ENCODE measurements at places on chromosomes 4 and X.

DNA sequence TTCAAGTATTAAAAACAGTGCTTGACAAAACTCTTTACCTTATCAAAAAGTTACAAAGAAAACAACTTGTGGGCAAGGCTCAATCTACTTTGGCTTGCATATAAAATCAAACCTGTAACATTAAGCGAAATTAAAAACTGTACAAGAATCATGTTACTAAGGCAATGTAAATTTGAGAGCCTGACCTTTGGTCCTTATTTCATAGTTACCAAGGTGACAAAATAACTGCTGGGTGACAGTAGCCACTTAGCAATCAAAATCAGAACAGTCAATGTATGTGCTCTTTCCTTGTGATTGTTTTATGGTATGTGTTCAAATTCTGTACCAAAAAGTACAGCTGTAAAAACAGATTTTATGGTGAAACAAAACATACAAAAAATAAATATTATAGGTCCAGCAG lies 204.0 kb downstream of the RASL11B start:
- no peak for DNase-seq

GRCh38 chr4:102430461-102430910 lies 70.7 kb upstream of the NFKB1 start:
- DNase-seq = no peak

DNA sequence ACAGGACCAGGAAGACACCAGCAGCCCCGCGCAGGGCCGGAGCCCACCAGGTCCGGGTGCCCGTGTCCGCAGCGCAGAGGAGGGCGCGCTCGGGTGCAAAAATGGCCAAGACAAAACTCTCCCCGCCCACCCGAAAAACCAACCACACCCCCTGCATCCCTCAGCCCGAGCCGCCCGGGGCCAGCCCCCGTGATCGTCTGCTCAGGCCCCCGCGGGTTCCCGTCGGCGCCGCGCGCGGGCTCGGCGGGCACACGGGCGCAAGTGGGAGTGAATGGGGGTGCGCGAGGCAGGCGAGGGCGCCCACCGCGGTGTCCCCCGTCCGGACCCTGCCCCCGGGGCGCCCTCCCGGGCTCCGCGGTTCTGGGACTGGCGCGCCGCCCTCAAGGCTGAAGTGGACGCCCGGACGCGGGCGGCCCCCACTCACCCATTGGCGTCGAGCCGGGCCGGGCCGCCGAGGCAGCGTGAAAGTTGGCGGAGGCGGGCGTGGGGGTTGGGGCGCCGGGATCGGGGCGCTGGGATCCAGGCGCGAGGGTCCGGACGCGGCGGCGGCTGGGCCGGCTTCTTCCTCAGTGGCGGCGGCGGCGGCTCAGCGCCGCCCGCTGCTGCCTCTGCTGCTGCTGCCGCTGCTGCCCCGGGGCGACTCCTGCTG lies 393 bp downstream of the SH3KBP1 start:
- DNase-seq = no peak

DNA sequence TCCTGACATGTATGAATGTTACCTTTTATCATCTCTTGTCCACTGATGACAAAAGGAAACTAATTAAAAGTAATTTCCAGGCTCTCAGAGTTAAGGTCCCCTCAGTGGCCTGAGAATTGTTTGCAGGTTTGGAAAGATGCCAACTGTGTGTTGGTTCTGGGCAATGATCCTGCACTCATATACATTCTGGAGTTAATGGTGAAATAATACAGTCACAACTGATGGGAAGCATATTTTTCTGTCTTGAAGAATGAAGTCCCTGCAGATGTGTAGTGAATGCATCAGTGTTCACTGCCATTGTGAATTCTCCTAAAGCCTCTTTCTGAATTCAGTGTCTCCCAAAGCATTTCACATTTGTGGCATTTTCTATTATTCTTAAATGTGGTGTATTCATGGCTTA lies 238.1 kb upstream of the PPP1R2C start:
- DNase-seq = no peak

GRCh38 chr4:101415962-101416361 lies 68.6 kb upstream of the PPP3CA start:
- DNase-seq = no peak

DNA sequence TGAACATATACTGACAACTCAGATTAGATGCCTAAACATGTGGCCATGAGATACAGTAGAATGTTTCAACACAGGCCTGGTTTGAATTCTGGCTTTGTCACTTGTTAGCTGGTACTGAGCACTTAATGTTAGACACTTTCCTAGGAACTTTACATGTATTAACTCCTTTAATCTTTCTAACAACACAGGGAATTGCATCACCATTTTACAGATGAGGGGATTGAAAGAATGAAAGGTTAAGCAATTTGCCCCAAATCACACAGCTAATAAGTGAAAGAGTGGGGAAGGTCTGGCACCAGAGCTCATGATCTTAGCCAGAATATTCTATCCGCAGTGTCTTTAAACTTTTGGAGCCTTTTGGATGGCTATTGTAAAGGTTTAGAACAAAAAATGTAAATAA lies 95.9 kb downstream of the NYX start:
- DNase-seq = no peak

DNA sequence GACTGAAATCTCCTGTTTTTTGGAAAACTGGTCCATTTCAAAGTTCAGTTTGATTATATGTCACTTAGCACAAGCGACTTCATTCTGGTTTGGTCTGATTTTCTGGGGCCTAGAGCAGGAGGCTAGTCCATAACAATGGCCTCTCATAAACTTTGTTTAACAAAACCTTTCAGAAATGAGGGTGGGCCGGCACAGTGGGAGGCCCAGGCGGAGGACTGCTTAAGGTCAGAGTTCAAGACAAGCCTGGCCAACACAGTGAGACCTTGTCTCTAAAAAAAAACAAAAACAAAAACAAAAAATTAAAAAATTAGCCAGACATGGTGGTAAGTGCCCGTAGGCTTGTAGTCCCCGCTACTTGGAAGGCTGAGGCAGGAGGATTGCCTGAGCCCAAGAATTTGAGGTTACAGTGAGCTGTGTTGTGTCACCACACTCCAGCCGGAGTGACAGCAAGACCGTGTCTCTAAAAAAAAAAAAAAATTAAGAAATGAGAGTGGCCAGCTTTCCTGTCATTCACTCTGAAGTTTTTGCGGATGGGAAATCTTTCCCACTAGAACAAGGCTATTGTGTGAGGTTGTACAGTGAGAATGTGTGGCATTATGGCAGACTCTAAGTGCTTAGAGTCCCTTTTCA lies 1.2 kb upstream of the PLAC8 start:
- DNase-seq = no peak

GRCh38 chr4:84381759-84382158 lies 117.3 kb downstream of the NKX6-1 start:
- no peak for DNase-seq
